Fibroblast of lung (primary cell): ENCODE measurements at places on chromosomes 4 and X. TPM values are rescaled to one million over a fixed set of nuclear protein-coding genes. Genes with fewer than 3 reads are reported as not detected.

DNA sequence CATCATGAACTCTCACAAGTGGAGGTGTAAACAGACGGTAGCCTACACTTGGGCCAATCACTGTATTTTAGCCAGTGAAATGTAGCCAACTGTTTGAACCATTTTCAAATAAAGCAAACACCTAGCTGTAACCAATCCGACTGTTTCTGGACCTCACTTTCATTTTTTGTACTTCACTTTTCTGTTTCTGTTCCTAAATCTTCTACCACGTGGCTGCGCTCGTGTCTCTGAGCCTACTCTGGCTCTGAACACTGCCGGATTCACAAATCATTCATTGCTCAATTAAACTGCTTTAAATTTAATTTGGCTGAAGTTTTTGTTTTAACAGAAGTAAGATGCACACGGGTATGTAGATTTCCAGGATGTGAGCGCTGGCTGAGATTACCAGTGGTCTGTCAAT, 319.1 kb downstream of the RAPGEF2 start:
- DNase-seq, result no peak

- no peak for DNase-seq
Measured at GRCh38 chr4:159673221-159673620, 570.3 kb downstream of the RAPGEF2 start.

DNA sequence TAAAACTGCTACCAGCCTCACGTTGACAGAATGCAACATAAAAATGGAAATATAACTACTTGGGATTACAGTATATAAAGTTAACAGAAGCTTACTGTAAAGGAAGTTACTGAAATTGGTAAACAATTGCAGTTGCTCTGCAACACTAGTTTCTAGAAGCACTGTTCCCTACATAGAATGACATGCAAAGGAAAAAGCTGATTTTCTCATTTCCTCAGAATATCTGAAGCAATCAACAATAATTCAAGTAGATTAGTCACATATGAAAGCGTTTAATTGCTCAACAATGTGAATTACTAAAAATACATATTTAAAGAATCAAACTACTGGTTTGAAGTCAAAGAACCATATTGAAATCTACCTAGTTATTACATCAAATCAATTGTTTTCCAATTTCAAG, 31.8 kb downstream of the PDGFC start:
- peak; percentile 72 for DNase-seq

- DNase-seq, result no peak
Measured at GRCh38 chr4:89889289-89889688, 5.4 kb upstream of the MMRN1 start.

GRCh38 chrX:22760513-22761057, 239.2 kb upstream of the DDX53 start:
- no peak for DNase-seq

DNA sequence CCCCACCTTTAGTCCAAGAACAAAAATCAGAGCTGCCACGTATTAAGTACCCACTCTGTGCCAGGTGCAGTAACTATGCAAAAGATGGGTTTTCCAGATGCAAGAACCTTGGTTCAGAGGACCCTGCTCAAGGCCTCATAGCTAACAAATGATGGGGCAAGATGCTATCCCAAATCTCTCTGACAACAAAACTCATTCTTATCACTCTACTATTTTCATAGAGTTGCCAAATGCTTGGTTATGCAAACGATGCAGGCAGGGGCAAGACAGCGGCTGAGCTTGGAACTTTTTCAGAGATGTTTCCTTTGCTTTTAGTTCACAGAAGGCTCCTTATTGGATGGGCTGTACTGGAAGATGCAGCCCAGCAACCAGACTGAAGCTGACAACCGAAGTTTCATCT, 30.5 kb downstream of the PKD2 start:
- DNase-seq, result no peak

DNA sequence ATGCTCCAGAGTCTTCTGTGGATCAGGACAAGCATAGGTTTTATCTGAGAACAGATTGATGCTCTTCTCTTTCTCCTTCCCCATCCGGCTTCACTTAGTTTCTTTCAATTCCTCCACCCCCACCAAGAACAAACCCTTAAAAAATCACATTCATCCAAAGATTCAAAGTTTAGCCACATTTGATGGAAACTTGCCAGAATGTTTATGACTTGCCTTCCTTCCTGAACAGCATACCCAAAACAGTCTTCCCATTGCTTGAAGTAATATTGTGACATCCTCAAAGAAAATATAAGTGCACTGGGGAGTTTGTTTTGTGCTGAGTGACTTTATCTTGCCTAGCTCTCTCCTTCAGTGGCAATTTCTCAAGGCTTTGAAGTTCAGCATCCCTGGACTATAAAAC, 83.0 kb downstream of the MAGEB17 start:
- DNase-seq, result no peak

DNA sequence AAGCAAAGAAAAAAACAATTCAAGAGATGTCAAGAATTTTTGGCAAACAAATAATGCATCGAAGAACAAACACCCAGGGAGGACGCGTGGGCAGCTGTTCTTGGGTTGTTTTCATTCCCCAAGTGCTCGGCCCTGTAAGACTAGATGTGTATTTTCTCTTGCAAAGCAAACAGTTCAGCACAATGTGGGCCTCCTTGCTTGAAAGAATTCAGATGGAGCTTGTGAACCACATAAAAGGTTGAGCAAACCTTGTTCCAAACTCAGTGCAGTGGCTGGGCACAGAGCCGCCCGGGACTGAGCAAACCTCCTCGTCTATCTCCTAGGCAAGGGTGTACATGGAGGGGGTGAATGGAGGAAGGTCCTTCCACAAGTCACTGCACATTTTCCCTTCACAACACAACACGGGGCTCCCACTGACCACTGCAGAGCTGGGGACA, 82.4 kb downstream of the HTRA3 start:
- peak; percentile 43 for DNase-seq

GRCh38 chr4:174716986-174717770, 111.9 kb downstream of the GLRA3 start:
- DNase-seq, result no peak

GRCh38 chr4:139555705-139556070, 331 bp downstream of the SETD7 start:
- DNase-seq, result peak; percentile 45

DNA sequence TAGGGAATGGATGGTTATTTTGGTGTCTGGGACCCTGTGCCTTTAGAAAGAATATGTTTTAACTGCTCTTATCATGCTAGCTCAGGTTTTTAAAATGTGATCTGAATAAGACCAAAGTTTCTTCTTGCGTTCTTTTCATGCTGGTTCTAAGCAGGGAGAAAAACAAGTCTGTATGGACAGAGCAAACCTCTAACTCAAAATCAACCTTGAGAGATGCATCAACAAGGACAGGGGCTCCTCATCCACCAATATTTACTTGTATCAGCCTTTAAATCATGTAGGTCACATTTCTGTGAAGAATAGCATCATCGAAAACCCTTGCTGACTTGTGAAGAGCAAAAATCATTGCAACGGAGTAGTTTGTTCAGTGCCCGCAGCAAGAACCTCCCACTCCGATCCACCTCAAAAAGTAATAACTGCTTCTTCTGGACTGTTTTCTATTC, 1.2 kb downstream of the ATP10D start:
- peak; percentile 36 for DNase-seq

GRCh38 chr4:183823434-183823833, 81.7 kb upstream of the STOX2 start:
- DNase-seq, result peak; percentile 85

DNA sequence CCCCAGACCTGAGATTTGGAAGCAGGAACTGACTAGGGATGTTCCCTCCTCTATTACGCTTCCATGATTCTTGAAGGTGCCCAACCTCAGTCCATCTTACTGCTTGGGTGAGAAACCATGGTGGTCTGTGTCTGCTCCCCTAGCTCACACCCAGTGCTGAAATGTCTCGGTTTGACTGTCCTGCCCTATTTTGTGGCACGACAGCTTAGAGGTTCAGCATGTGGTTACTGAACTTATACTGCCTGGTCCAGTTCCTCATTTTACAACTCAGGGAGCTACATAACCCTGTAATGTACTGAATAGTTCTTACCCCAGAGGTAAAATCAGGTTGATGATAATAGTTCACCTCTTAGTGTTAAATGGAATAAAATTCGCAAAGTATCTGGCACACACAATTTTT, 203.1 kb downstream of the RBM46 start:
- DNase-seq, result no peak

DNA sequence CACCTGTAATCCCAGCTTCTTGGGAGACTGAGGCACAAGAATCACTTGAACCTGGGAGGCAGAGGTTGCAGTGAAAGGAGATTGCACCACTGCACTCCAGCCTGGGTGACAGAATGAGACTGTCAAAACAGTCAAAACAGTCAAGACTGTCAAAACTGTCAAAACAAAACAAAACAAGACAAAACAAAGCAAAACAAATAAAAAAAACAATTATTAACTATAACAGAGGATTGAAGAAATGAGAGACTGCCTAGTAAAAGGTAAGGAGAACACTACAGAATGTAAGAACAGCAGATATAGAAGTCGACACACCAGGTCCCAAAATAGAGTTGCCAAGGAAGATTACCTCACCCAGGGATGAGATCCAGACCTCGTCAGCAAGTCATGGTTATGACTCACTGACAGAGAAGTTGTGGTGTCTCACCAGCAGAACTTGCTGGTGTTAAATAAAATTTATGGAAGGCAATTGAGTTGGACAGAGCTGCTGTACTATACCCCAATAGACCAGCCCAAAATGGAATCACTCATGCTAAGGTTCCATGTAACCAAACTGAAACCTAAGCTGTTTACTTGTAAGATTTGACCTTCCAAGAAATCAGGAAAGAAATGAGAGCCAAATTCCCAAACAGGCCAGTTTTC, 32.1 kb upstream of the GK start:
- DNase-seq, result peak; percentile 90

- no peak for DNase-seq
Measured at GRCh38 chrX:108582151-108582550, 142.5 kb downstream of the COL4A5 start.

GRCh38 chrX:123830309-123830708, 29.5 kb upstream of the XIAP start:
- no peak for DNase-seq

GRCh38 chr4:33780952-33781791, 2463.1 kb downstream of the ARAP2 start:
- peak; percentile 63 for DNase-seq

DNA sequence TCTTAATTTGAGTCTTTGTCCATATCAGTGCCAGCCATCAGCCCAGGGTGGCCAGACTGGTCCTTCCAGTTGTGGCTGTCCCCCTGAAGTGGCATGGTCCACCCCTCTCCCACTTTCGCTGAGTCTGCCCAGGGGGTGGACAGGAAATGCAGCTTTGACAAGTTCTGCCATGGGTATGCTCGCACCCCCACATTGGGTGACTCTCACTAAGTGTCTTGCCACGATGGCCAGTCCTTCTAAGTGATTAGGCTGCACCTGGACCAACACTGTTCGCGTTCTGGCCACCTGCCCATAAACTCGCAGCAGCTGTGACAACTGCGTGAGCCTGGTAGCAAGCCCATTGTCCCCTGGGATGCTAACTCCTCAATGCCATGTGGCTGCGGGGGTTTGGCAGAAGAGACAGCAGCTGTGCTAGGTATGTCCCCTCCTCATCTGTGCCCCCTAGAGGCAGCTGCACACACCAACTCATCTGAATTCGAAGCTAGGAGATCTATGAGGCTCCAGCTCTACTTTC, 10.0 kb upstream of the LNX1 start:
- no peak for DNase-seq

GRCh38 chr4:38154252-38154651, 194.1 kb downstream of the PTTG2 start:
- no peak for DNase-seq

- DNase-seq, result no peak
Measured at GRCh38 chr4:89173336-89174090, 62.2 kb downstream of the TIGD2 start.

- peak; percentile 8 for DNase-seq
Measured at GRCh38 chr4:107279733-107280132, 243.6 kb upstream of the DKK2 start.

GRCh38 chrX:132037479-132037993, 14.4 kb downstream of the STK26 start:
- DNase-seq, result no peak

- DNase-seq, result peak; percentile 73
Measured at GRCh38 chr4:1579901-1580691, 104.0 kb downstream of the FAM53A start.

GRCh38 chr4:133581996-133582619, 433.0 kb downstream of the PCDH10 start:
- peak; percentile 34 for DNase-seq

GRCh38 chr4:53010318-53010717, 148.2 kb downstream of the RASL11B start:
- DNase-seq, result peak; percentile 66

DNA sequence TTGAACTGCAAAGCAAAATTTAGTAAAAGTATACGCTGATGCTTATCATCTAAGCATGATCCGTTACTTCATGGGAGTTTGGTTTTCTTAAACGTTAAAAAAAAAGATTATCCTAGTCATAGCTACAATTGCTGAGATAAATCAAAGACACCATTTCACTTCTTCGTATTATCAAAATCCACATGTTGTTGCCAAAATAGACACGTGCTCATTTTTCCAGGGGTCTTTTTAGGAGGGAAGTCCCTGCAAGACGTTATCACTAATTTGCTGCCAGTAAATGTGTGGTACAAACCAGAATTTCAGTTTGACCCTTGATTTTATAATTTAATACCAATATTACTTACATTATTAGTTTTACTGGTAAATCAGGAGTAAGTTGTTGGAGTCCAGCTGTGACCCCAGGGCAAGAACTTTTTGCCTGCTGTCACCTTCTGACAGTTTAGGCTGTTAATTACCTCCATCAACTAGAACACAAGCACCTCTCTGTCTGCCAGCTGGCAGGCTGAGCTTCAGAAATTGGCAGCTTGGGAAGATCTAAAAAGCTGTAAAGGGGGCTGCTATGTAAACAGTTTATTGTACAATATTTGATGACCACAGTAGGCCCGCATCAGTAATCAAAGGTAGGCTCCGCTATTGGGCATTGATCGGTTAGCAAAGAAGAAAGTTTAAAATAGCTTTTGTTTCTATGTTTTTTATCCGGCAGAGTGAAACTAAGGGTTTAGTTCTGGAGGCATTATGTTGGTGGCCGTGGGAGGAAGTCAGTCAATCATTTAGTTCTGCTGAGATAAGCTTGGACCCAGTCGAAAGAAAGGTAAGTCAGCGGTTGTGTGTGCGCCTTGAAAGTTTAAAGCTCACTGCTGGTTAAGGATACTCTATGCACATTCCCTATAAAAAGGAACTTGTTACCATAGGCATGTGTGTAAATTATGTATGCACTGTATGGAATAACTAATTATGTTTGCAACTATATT, 196.4 kb downstream of the FBXO8 start:
- no peak for DNase-seq

DNA sequence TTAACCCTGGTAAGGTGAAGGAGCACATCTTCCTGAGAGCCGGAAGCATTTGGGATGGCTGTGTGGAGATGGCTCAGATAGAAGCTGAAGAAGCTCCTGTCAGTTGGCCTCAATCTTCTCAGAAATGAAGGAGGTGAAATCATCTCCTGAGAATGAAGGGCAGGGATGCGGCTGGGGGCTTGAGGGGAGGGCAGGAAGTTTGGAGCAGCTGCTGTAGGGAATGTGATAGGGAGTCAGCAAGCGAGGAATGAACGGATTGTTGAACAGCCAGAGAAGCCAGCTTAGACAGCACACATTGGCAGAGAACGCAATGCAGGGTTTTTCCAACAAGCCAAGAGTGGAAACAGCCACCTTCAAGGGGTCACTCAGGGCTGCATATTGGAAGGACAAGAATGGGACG, 10.0 kb downstream of the KCNE5 start:
- DNase-seq, result no peak

The ZCCHC18 gene
- total RNA-seq, result 0.66 and 1.3 TPM in 2 replicates

The SYTL5 gene
- under 0.01 and 1.5 TPM in 2 replicates for total RNA-seq

The LEF1 gene
- total RNA-seq, result 1.3 and 1.8 TPM in 2 replicates

The GAGE2A gene
- not detected in 2 replicates for total RNA-seq

The MAGED4 gene
- total RNA-seq, result 26.9 and 31.1 TPM in 2 replicates

The NEXMIF gene
- total RNA-seq, result under 0.01 TPM in 1 of 2 replicates, not detected in the other

The PLP1 gene
- total RNA-seq, result 0.17 TPM in 1 of 2 replicates, not detected in the other

The MAGEA1 gene
- total RNA-seq, result not detected in 2 replicates

The CDKL2 gene
- total RNA-seq, result 1.8 and 2.3 TPM in 2 replicates

The PDGFC gene
- 67.3 and 103 TPM in 2 replicates for total RNA-seq
